ENCODE measurements at places on chromosomes 16 and 17. TPM values are rescaled to one million over a fixed set of nuclear protein-coding genes. Genes with fewer than 3 reads are reported as not detected.

DNA sequence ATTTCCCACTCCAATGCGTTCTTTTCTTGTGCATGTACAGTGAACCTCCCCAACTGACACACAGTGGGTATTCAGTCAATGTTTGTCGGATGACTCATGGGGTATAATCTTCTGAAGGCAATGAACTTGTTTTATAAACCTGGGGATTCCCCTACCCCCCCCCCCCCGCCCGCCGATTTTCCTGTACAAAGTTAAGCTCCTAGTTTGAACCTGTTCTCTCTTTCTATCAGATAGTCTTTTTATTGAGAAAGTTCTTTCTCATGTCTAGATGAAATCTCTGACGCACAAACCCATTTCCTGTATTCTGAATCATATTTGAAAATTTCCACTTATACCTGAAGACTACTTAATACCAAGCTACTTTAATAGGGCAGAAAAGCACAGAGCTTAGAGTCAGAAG lies 338.3 kb downstream of the CA10 start:
- no peak for DNase-seq
- H3K27me3 ChIP-seq = peaks cover 3% of the 10 kb centered on the region
- peaks cover 3% of the 10 kb centered on the region for H3K4me1 ChIP-seq
- H3K27ac ChIP-seq = no peak overlapping the region
- H3K36me3 ChIP-seq = no peaks in the 10 kb centered on the region

DNA sequence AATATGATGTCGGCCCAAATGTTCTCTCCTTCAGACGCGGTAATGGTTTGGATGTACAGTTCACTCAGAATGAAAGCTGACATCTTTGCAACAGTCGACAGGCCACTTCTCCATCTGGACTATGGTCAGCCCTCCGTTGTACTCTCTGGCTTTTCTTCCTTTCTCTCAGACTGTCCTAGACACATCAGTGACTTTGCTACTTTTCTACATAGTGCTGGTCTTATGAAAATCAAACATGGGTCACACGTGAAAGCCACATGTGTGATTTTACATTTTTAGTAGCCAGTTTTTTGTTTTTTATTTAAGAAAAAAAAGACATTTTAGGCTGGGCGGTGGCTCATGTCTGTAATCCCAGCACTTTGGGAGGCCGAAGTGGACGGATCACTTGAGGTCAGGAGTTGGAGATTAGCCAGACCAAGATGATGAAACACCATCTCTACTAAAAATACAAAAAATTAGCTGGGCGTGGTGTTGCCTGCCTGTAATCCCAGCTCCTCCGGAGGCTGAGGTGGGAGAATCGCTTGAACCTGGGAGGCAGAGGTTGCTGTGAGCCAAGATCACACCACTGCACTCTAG lies 644.1 kb downstream of the KCNJ2 start:
- peaks cover 2% of the 10 kb centered on the region for H3K4me1 ChIP-seq
- H3K27ac ChIP-seq = no peak overlapping the region
- no peaks in the 10 kb centered on the region for H3K27me3 ChIP-seq
- no peak for DNase-seq

- no peaks in the 10 kb centered on the region for H3K4me1 ChIP-seq
- peaks cover 13% of the 10 kb centered on the region for H3K36me3 ChIP-seq
- DNase-seq = no peak
- no peaks in the 10 kb centered on the region for H3K27me3 ChIP-seq
- H3K4me3 ChIP-seq = no peak overlapping the region
Measured at GRCh38 chr16:58271589-58271988, 23.2 kb downstream of the PRSS54 start.

GRCh38 chr16:19165101-19165500 lies 2.9 kb upstream of the SYT17 start:
- no peak overlapping the region for H3K27ac ChIP-seq
- DNase-seq = no peak
- H3K4me1 ChIP-seq = peaks cover 5% of the 10 kb centered on the region
- no peak overlapping the region for H3K4me3 ChIP-seq
- no peaks in the 10 kb centered on the region for H3K36me3 ChIP-seq
- H3K27me3 ChIP-seq = peaks cover 19% of the 10 kb centered on the region

- H3K4me1 ChIP-seq = peaks cover 23% of the 10 kb centered on the region
- H3K27ac ChIP-seq = peak overlapping the region; percentile 87
- H3K4me3 ChIP-seq = no peak overlapping the region
Measured at GRCh38 chr17:4520060-4520893, 21.6 kb downstream of the SPNS2 start.

GNG13 gene
- total RNA-seq = not detected

LRRC37A gene
- total RNA-seq = 6.8 TPM

SSTR5 gene
- 1.4 TPM for total RNA-seq
